Forelimb muscle (tissue), 1 donor: ENCODE measurements at places on chromosomes 12 and 14. TPM values are rescaled to one million over a fixed set of nuclear protein-coding genes. Genes with fewer than 3 reads are reported as not detected.

DNA sequence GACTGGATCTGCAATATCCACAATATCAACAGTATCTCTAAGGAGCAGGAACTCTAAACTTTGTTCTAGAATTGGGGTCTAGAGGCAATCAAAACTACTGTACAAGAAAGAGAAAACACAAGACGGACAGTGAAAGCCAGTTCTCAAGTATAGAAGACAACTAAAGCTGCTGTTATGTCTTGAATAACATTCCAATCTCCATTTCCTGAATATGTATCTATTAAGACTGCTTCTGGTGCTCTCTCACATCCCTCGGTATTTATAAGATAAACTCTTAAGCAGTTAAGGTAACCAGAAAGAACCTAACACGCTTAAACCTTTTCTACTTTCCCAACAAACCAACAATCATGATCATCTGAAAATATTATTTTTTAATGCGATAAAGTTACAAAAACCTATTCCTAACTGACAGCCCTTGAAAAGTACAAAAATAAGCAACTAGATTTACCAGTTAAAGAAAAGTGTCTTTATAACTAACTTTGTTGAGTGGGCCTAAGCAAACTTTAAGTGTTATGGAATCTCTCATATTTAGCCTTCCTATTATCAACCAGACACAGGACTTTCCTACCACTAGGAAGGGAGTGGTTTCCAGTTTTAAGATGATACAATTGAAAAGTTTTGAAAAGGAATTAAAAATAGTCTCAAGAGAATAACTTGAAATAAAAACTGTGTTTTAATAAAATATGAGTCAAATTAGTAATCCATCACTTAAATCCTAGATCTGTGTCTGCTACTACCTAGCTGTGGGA is 30.7 kb downstream of the NUMB start:
- no peak for DNase-seq

GRCh38 chr12:7207866-7208625 is 18.6 kb downstream of the PEX5 start:
- no peak for DNase-seq

DNA sequence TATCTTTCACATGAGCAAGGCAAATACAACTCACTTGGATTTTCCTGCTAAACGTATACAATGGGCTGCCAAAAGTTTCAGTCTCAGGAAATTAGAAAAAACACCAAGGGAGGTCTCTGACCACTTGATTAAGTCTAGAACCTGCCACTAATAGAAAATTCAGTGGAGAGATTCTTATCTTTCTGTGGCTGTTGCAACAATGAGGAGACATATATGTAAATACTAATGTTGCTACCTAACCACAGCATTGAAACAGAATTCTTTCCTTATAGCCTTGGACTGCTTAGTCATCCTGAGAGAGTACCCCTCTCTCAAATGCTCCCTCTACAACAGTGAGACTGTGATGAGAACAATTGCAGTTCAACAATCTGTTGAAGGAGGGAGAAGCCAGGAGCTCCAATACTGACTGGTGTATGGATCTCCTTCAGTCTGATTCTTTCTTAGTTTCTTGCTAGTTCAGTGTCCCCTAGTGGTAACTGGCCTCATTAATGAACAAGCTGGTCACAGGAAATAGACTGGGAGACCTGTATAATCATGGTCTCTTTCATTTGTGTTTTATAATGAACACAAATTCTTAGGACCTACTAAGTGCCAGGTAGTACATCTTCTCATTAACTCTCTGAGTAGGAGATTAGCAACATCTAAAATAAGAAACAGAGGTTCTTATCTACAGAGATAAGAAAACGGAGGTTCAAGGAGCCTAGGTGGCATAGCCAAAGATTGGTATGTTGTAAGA is 164.5 kb downstream of the SLC38A4 start:
- DNase-seq = peak; percentile 71

DNA sequence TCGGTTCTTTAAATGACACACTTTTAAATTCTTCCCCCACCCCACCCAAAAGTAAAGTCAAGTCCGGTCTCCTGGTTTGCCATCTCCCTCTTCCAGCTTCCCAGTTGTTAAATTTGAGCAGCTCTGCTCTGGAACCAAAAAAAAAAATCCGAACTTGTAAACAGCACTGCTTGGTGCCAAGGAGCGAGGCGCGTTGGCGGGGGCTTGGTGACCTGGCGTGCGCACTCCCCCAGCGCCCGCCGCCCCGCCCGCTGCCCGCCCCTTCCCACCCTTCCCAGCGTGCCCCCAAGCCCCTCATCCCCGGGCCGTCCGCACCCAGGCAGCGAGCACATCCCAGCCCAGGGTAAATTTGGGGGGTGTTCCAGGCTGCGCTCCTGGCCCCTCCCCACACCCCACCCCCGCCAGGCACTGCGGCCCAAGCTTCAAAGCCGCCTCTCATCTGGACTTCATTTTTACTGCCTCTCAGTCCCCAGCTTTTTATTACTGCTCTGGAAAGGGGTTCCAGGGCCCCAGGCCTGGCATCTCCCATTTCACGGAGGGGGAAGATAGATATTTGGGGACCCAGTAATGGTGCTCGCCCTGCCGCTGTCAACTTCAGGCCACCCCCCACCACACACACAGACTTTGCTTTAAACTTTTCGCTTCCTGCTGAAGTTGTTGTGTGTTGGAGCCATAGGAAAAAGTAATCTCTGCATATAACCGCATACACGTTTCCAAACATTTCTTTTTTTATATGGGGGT is 11.7 kb upstream of the ITGB7 start:
- no peak for DNase-seq

GRCh38 chr12:105590571-105590970 is 260.1 kb downstream of the C12orf75 start:
- no peak for DNase-seq

Gene IAPP
- polyA plus RNA-seq = not detected

GRCh38 chr12:120668868-120669840 is 17.8 kb upstream of the MLEC start:
- no peak for DNase-seq

- no peak for DNase-seq
These were observed 83.1 kb upstream of the STRN3 start for GRCh38 chr14:31109257-31109656.

- DNase-seq = peak; percentile 13
These were observed 92.7 kb downstream of the PAH start for GRCh38 chr12:102824218-102824835.

DNA sequence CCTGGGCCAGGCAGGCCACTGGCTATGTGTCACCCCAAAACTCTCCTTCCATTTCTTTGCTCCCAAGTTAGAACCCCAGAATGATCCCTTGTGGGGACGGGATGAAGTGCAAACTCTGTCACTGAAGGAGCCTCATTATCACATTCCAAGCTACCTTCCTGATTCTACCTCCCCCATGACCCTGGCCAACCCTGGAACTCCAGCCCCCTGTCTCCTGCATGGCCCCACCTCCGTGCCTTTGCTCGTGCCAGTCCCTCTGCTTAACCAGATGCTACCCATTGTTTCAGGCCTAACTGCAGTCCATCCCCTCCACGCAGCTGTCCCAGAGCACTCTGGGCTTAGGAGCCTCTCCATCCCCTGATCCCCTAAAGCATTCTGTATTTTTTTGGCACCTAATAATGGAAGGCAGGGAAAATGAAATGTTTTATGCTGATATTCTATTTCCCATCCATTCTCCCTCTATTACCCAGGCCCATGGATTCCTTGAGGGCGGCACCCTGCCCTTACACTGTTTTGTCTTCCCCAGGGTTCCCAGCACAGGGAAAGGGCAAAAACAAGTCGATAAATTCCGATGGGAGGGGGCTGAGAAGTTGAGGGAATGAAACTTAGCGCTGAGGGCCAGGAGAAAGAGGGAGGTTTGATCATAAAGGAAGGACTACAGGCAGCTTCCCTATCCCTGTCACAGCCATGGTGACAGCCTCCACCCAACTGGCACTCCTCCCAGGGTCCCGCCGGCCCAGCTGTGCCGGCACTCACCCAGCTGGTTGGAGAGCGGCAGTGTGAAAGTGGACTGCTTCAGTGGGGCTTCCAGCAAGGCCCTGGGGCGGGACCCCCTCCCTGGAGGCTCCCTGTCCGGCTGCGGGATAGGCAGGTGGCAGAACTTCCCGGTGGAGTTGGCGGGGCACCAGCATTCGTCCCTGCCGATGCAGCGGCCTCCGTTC is 58.1 kb downstream of the ISCA2 start:
- no peak for DNase-seq

GRCh38 chr14:63745858-63746425 is 18.1 kb upstream of the SGPP1 start:
- DNase-seq = no peak

- no peak for DNase-seq
These were observed 150.2 kb upstream of the C14orf180 start for GRCh38 chr14:104429291-104429861.
